ENCODE measurements at places on chromosomes 2 and 18.

DNA sequence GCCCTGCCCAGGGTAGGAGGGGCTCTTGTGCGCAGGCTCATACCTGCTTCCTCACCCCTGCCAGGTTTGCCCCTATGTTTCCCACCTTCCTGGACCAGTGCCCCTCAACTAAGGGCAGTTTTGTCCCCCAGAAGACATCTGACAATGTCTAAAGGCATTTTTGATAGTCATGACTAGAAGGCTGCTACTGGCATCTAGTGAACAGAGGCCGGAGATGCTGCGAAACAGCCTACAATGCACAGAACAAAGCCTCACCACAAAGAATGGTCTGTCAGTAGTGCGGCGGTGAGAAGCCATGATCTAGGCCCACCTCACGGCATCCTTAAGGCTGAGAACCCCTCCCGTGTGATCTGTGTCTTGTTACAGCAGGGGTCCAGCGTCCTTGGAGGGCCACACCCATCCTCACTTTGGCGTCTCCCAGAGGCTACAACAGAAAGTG, 96.0 kb downstream of the TMEM17 start:
- DNase-seq = no peak

DNA sequence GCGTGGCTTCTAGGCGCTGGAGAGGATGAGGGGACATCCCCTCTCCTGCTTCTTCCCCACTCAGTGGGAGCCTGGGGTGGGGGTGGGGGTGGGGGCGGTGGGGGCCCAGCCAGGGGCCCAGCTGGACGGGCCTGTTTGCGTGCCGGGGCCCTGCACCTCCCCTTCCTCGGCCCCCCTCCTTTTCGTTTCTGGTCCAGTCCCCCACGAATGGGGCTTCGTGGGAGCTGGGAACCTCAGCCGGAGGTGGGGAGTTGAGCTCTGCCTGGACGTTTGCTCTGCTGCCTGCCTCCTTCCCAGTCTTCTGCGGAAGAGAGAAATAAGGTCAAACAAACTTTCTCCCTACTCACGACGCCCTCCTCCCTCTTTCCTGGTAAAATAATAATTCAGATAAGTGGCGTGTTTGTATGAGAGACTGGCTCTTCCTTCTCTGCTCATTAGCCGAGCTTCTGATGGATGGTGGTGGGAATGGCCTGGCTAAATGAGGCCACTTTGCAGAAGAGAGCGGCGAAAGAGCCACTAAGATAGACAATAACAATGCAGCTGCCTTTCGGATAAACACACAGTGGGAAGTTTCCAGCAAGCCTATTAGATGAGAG, 782 bp downstream of the MTA3 start:
- DNase-seq = no peak

GRCh38 chr2:191311-192190, 72.3 kb downstream of the SH3YL1 start:
- DNase-seq = no peak

GRCh38 chr2:9699139-9700108, 68.6 kb upstream of the YWHAQ start:
- DNase-seq = no peak

DNA sequence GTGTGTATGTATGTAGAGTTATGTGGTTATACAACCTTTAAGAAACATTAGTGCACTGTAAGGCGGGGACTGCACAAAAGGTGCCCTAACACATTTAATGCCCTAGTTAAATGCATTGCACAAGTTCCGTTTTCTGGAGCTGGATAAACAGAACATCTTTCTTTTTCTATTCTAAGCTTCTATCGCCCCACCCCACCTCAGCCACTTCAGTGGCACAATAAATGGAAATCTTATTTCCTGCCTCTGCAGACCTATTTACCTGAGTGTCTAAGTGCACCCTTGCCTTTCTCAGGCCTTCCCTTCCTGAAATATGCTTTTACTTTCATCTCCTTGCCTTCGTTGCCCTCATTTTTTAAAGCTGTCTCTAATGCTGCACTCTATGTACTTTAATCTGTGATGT, 123.5 kb downstream of the TANC1 start:
- no peak for DNase-seq

DNA sequence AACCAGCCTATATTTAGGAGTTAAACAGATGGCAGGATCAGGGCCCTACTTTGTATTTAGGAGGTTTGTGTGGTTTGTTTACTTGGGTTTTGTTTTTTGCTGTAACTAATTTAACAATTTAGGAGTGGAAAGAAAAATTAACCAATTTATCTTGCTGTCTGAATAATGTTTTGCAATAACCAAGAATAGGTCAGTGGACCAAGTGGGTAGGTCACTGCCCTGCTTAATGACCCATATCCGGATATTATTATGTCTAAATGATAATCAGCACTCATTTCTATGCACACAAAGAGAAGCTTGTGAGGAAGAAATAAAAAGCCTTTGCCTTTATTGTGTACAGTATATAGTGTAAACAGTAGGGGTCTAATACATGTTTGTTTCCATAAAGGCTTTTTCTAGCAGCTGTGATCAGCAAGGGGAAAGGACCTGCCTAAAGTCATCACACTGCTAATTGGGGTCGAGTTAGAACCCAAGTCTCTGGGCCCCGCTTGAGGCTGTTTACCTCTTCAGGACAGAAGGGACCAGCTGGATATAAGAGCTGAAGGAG, 76.6 kb downstream of the TGOLN2 start:
- DNase-seq = no peak

DNA sequence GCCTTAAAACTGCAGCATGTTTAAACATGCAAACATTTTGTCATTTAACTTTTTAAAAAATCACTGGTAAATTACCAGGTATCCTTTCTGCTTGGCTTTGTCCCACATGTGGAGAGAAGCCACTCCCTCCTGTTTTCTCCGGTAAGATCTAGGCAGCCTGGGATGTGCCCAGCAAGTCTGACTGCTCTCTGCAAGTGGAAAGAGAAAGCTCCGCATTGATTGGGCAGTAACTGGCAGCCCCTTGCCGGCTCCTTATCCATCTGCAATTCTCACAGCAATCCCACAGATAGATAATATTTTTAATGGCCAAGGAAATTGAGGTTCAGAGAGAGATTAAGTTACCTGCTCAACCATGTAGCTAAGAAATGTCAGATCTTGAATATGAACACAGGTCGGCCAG, 136.1 kb downstream of the TMEM200C start:
- no peak for DNase-seq

GRCh38 chr2:172427256-172427989, at the start of gene ITGA6:
Gene ITGA6 (plus strand): TSS chr2:172427586.
- peak; percentile 53 for DNase-seq

- DNase-seq = no peak
These were observed 12.8 kb upstream of the TTN start for GRCh38 chr2:178819992-178820391.

GRCh38 chr2:20226152-20226545, 1.2 kb upstream of the SDC1 start:
- no peak for DNase-seq

DNA sequence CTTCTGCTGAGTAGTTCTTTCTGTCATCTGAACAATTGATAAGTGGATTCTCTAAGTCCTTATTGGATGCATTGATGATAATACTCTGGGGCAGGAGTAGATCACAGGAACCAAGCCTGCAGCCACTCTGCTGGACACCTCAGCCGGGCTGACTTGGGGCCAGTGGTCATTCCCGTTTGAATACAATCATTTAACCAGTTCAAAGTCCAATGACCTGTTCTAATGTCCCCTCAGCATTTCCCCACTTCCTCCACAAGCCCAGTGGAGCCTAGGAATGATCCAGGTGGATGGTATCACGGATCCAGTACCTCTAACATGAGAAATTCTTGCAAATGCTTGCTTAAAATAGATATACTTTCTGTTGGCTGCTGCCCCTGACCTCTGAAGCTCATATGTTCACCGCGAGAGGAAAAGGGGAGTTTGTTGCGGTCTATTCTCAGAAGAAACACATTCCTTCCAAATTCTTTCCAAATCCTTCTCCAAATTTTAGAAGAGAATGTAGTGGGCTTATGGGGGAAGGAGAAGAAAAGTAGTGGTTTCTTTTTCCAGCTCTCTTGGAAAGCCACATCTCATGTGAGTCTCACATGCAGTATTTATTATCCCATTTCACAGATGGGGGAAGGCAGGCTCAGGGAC, 170.9 kb downstream of the INHBB start:
- no peak for DNase-seq

All from stimulated activated CD4-positive, alpha-beta T cell treated with anti-CD3 and anti-CD28 coated beads, Interleukin-1b, Interleukin-23, amount 100 ng/mL, for 24 hours (primary cell).